Fibroblast of skin of scalp (primary cell): ENCODE measurements at places on chromosomes 4 and X.
A peak's percentile ranks its signal among the peaks of the same experiment; 100 is the strongest.

GRCh38 chr4:124282301-124282898 is 430.1 kb downstream of the ANKRD50 start:
- no peak for DNase-seq

GRCh38 chr4:168265327-168265726 is 53.2 kb downstream of the DDX60 start:
- no peak for DNase-seq

GRCh38 chrX:150361070-150361776 is 1.9 kb upstream of the MAMLD1 start:
- peak; percentile 46 for DNase-seq

DNA sequence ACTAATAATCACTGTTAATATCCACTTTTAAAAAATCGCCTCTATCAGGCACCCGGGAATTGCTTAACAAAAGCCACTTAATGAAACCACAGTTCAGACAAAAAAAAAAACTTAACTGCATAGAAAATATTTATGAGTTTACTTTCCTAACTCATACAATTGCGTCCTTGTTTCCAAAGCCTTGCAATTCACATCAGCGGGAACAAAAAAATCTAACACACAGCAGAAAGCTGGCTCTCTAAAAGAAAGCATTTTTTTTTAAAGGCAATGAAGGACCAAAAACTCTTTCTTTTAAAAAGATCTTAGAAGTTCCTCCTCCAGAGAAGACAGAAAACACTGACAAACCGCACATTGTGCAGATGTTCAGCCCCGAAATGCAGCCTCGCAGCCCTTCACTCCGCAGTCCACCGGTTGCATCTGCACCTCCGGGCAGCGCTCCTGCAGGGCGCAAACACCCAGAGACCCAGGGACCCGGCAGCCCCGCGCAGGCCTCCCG is 812 bp downstream of the FAT1 start:
- peak; percentile 38 for DNase-seq

- no peak for DNase-seq
Observed at GRCh38 chrX:49970674-49971073, 48.3 kb downstream of the CLCN5 start.

- no peak for DNase-seq
Observed at GRCh38 chr4:37650481-37650880, 35.7 kb downstream of the RELL1 start.

GRCh38 chr4:94221916-94222315 is 14.3 kb downstream of the SMARCAD1 start:
- no peak for DNase-seq

DNA sequence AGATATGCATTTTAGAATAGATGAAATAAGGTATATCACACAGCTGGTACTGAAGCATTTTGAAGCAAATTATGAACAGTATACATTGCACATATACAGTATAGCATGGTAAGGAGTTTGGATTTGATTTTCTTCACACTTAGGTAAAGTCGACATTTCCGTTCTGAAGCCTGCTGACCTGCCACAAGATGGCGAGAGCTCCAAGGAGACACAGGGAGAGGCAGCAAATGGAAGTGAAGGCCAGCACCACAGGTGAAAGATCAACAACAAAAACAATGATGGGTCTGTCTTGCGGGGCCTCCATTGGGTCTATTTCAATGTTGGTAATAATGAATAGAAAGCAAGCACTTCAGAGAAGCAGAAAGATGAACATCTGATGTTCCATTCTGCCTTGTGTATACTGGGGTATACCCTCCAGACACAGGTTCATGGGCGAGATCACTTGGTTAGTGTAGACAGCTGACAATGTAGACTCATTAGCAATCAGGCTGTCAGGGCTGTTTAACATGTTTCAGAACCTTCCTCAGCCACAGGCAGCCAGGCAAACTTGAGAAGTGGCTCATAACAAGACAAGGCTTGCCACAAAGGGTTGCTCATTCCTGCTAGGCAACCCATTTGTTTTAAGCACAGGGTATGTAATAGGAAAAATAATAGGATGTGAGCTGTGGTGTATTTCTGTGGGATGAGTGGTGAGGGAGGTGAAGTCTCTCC is 21.4 kb upstream of the NOX1 start:
- peak; percentile 13 for DNase-seq

DNA sequence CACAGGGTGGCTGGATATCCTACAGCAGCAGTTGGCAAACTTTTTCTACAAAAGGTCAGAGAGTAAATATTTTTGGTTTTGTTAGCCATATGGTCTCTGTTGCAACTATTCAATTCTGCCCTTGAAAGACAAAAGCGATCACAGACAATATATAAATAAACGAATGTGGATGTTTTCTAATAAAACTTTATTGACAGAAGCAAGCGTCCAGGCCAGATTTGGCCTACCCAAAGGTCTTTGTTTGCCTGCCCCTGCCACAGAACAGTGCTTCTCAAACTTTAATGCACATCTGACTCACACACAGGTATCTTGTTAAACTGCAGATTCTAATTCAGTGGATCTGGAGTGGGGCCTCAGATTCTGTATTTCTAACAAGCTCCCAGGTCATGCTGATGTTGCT is 621.4 kb upstream of the DIPK2B start:
- no peak for DNase-seq

GRCh38 chr4:53644607-53645006 is 53.3 kb upstream of the LNX1 start:
- no peak for DNase-seq

GRCh38 chr4:39032218-39033085 is at the start of gene TMEM156:
TMEM156 (minus strand) TSS chr4:39032409; CDS start chr4:39032313, 96 bp downstream.
- peak; percentile 22 for DNase-seq

DNA sequence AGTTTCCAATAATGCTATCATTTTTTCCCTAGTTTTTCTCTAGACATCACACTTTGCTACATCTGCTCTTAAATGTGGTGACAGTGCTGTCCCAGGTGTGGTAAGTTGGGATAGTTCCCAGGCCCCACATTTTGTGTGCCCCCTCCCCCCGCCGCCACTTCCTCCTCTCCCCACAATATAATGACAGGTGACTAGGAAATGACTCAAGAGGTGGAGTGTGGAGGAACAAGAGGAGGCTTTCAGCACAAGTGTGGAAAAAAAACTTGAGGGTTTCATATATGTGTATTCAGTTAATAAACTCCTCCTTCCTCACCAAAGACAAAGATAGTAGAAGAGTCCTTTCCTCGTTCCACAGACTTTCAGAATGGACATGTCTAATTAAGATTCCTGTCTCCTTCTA is 18.3 kb upstream of the IL21 start:
- DNase-seq = no peak
